ENCODE measurements at places on chromosomes 5 and 9. TPM values are rescaled to one million over a fixed set of nuclear protein-coding genes. Genes with fewer than 3 reads are reported as not detected.

- H3K36me3 ChIP-seq: no peaks in the 10 kb centered on the region
- H3K4me3 ChIP-seq: no peak overlapping the region
- H3K27me3 ChIP-seq: peaks cover 17% of the 10 kb centered on the region
- no peak overlapping the region for H3K27ac ChIP-seq
These were observed 236.5 kb upstream of the IL12B start for GRCh38 chr5:159566832-159567231.

DNA sequence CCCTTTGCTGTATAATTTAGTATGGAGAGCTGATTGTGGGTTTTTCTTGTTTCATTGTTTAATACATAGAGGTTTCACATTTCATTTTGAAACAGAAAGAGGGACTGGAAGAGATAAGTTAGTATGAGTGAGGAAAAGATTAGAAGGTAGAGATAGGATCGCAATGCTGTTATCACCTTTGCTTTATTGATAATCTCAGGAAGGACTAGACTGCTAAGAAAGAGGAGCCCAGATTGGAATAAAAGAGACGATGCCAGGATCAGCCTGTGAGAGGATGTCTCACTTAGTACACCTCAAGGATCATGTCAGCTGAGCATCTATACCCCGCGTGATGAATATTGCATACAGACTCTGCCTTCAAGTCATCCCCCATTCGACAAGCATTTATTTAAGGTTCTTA is 178.0 kb upstream of the DMAC1 start:
- H3K27ac ChIP-seq: peak overlapping the region; percentile 99
- no peaks in the 10 kb centered on the region for H3K27me3 ChIP-seq
- no peak for DNase-seq

- H3K4me3 ChIP-seq: no peak overlapping the region
- DNase-seq: no peak
- H3K36me3 ChIP-seq: no peaks in the 10 kb centered on the region
These were observed 51.7 kb downstream of the RXRA start for GRCh38 chr9:134377976-134378375.

The FYB1 gene
- 198 TPM for total RNA-seq

DNA sequence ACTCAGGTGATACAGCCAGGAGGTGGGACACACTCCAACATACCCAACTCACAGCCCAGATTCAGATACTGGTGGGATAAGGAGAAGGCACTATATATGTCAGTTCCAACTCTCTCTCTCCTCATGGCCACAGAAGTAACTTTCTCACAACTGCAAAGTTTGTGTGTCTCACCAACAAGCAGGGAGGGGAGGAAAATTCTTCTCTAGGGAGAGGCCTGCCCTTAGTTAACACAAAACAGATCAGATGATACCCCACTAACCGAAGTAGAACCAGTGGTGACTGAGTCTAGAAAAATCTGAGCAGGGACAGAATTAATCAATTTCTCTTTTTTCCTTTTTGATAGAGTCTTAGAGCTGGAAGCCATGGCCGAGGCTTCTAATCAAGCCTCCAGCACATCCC is 133.1 kb downstream of the ADAMTS12 start:
- no peak for DNase-seq
- H3K27ac ChIP-seq: no peak overlapping the region
- H3K27me3 ChIP-seq: no peaks in the 10 kb centered on the region
- H3K4me3 ChIP-seq: no peak overlapping the region
- H3K4me1 ChIP-seq: peaks cover 12% of the 10 kb centered on the region

DNA sequence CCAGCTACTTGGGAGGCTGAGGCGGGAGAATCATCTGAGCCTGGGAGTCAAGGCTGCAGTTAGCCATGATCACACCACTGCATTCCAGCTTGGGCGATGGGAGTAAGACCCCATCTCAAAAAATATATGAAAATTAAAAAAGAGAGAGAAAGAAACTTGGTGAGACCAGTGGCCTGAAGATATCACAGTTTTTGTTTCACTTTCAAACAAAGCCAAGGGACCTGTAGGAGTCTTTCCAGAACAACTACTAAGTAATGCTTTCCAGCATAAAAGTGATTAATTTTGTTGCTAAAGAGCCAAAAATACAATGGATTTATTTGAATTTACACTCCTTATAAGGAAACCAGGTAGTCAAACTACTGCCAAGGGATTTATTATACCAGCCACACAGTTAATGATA is 23.5 kb downstream of the GKAP1 start:
- H3K4me1 ChIP-seq: peaks cover 5% of the 10 kb centered on the region
- no peak for DNase-seq
- no peak overlapping the region for H3K4me3 ChIP-seq
- H3K27me3 ChIP-seq: no peaks in the 10 kb centered on the region
- no peak overlapping the region for H3K27ac ChIP-seq

DNA sequence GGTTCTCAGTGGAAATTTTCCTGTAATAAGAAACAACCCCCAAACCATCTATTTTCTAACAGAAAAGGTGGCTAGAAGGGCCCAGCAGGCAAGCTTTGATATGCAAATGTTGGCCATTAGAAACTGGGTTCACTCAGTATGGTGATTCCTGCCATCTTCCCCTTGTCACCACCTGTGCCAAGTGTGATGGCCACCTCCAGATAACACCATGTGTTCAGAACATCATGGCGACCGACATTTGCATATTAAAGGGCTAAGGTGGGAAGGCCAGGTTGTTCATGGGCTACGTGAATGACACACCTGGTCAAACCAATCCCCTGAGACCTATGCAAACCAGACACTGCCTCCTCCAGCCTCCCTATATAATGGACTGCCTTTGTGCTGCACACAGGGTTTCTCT is 20.4 kb downstream of the FOXE1 start:
- H3K27ac ChIP-seq: no peak overlapping the region
- no peaks in the 10 kb centered on the region for H3K4me1 ChIP-seq
- no peak for DNase-seq
- H3K4me3 ChIP-seq: no peak overlapping the region

GRCh38 chr9:134768332-134768708 is 112.3 kb upstream of the FCN2 start:
- peaks cover 5% of the 10 kb centered on the region for H3K27me3 ChIP-seq
- no peak for DNase-seq
- no peaks in the 10 kb centered on the region for H3K36me3 ChIP-seq

GRCh38 chr9:107178293-107178692 is 104.8 kb upstream of the RAD23B start:
- H3K36me3 ChIP-seq: peaks cover 3% of the 10 kb centered on the region
- no peak for DNase-seq
- no peak overlapping the region for H3K27ac ChIP-seq
- H3K4me1 ChIP-seq: no peaks in the 10 kb centered on the region
- no peak overlapping the region for H3K4me3 ChIP-seq

DNA sequence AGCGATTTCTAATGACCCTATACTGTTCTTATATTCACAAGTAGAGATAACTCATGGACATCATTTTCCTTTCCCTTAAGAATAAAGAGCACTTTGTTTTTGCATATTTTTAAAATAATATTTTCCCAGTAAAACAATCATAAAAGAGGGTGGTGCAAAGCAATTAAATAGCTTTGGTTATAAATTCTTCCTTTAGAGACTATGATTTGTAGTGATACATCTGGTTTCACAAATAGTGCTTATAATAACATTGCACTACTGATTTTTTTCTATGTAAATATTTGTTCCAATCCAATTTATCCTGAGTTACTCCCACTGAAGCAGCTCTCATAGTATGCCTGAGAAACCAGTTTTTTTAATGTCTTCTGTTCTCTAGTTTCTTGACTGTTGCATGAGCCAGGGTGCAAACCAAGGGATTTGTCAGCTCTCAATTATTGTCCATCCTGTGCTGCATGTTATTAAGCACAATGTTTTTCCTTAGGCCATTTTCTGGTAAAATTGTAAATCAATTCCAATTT is 74.7 kb downstream of the LURAP1L start:
- no peak for DNase-seq
- H3K36me3 ChIP-seq: no peaks in the 10 kb centered on the region
- no peak overlapping the region for H3K4me3 ChIP-seq
- no peak overlapping the region for H3K27ac ChIP-seq

DNA sequence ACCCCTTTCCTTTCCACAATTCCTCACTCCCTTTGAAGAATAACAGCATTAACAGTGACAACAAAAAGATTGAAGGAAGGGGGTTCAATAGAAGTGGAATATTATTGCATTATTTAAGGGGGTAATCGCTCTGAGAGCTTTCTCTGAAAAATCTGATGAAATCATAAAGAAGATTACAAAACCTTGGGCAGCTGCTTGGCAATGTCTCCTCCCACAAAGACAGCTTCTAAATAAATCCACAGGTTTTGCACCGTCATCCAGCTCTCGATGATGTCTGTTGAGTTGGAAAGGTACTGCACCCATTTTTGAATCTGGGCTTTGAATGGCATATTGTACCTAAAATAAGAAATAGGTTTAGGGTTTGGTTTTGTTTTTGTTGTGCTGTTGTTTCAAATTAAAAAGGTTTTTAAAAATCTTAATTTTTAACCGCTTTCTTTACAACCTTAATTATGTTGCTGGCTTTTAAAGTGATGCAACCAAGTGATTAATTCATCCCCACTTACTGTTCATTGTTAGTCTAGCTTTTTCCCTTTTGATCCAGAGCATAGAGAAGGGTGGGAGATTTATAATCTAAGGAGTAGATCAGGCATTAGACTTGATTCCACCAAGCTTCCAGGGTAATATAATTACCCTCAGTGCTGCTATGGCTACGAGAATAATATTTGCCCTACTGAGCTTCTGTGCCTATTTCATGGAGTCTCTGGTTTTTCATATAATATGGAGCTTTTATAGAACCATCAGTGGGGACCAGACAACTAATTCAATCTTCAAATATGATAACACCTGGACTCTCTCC is 85.0 kb downstream of the DNAH5 start:
- no peaks in the 10 kb centered on the region for H3K4me1 ChIP-seq
- H3K4me3 ChIP-seq: no peak overlapping the region

DNA sequence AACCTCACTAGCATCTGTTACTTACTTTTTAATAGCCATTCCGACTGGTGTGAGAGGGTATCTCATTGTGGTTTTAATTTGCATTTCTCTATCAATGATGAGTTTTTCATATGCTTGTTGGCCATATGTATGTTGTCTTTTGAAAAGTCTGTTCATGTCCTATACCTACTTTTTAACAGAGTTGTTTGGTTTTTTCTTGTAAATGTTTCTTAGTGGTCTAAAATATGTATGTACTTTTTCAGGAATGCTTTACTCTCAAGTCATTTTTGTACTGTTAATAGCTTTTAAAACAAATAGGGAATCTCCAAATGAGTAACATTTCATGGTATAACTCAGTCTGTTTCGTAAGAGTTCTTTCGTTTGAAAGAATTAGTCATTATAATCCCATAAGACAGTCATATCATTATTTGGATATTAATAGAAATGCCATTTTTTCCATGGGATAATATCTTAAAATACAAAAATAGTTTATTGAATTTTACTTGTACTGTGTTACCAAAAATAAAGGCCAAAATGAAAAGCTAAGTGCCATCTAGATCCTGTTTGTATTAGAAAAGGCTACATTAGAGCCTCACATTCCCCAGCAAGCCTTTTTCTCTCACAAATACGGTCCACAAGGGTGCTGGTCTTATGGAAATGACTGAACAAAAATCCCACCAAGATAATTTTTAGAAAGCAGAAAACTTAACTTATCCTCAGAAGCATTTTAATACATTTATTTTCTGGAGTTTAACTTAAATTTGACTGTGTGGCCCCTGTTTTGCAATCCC is 247.7 kb downstream of the PJA2 start:
- no peaks in the 10 kb centered on the region for H3K4me1 ChIP-seq
- no peaks in the 10 kb centered on the region for H3K27me3 ChIP-seq
- no peaks in the 10 kb centered on the region for H3K36me3 ChIP-seq
- H3K4me3 ChIP-seq: no peak overlapping the region

DNA sequence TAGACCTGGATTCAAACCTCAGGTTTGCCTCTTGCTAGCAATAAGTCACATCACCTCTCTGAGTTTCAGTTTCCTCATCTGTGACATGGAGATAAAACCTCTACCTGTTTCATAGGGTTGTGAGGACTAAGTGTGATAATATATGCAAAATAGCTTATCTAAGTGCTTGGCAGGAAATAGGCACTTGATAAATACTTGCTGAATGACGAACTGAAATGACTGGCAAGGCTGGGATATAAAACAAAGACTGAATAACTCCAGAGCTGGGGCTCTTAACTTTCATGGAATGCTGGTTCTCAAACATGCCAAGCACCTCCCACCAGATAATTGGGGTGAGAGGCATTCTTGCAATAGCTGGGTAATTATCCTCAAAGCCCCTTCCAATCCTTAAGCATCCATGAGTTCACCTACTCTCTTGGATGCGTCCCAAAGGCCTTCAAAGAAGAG is 87.6 kb downstream of the ADRB2 start:
- peaks cover 9% of the 10 kb centered on the region for H3K4me1 ChIP-seq
- H3K27me3 ChIP-seq: peaks cover 10% of the 10 kb centered on the region
- no peak overlapping the region for H3K27ac ChIP-seq

DNA sequence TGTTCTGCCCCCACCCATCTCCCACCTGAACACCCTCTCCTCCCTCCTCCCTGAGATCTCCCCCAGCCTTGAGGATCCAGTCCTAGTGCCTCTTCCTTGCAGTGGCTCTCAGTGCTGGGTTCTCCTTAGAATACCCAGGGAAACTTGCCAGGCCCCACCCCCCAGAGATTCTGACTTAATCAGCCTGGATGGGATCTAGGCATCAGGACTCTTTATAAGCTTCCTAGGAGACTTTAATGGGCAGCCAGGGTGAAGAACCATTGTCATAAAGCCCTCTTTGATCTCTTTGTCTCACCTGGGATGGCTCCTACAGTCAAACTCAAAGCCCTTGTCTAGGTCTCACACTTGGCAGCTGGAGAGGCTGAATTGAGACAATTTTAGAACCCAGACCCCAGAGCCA is 8.6 kb upstream of the GLIS3 start:
- peaks cover 13% of the 10 kb centered on the region for H3K4me1 ChIP-seq
- H3K4me3 ChIP-seq: no peak overlapping the region
- no peaks in the 10 kb centered on the region for H3K36me3 ChIP-seq
- H3K27me3 ChIP-seq: peaks cover 7% of the 10 kb centered on the region

DNA sequence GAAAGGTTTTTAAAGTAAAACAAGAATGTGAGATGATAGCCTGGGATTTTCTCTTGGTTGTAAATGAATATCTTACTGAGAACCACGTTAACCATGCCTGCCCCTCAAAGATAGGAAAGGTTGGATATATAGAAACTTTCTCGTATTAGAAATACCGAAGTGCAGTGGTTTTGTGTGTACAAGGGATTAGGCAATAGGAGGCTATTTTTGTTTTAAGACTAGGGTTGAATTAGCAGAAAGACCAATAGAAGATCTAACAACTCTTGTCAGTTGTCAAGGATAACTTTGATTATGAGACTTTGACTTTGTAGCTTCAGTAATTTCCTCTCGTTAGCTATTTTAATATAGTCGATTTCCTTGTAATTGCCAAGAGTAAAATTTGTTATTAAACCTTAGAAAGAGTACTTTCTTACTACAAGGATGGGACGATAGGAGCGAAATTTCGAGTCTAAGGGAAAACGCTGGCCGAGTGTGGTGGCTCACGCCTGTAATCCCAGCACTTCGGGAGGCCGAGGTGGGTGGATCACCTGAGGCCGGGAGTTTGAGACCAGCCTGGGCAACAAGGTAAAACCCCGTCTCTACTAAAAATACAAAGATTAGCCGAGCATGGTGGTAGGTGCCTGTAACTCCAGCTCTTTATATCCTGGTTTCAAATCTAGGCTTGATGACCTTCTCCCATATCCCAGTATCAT is 838 bp downstream of the POLK start:
- H3K27me3 ChIP-seq: no peaks in the 10 kb centered on the region
- peaks cover 27% of the 10 kb centered on the region for H3K36me3 ChIP-seq
- peak overlapping the region; percentile 96 for H3K27ac ChIP-seq
- peak overlapping the region; percentile 97 for H3K4me3 ChIP-seq
